Hypothalamus (tissue), 51 donors: ENCODE measurements at places on chromosomes 7 and 10.

GRCh38 chr7:12741951-12742575 is 54.6 kb downstream of the ARL4A start:
- DNase-seq, result no peak

GRCh38 chr7:47492716-47493325 is 89.1 kb downstream of the TNS3 start:
- no peak for DNase-seq

- no peak for DNase-seq
Measured at GRCh38 chr10:29181936-29182335, 106.9 kb upstream of the LYZL1 start.

- DNase-seq, result peak; percentile 49
Measured at GRCh38 chr10:124686707-124687376, 57.3 kb downstream of the FAM53B start.

- DNase-seq, result no peak
Measured at GRCh38 chr7:71285571-71286145, 153.7 kb downstream of the GALNT17 start.

- no peak for DNase-seq
Measured at GRCh38 chr7:27639851-27640250, 22.8 kb downstream of the HIBADH start.

GRCh38 chr10:5283305-5284158 is 81.2 kb upstream of the UCN3 start:
- DNase-seq, result no peak

GRCh38 chr7:3033581-3033980 is 10.1 kb downstream of the CARD11 start:
- DNase-seq, result peak; percentile 6

DNA sequence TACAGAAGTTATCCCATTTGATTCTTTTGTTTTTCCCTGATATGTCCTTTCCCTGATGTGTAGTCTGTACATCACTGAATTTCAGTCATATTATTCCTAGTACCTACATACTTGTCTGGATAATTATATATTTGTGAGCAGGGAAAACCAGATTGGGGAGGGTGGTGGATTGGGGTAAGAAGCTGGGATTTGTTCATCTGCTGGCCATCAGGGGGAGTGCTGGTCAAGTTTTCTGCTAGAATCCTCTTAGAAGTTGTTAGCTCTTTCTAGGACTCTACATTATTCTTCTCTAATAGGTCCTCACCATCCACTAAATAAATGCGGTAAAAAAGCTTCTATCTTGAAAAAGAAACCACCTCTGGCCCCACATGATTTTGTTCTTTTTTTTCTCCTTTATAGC is 232.7 kb upstream of the TAC1 start:
- peak; percentile 3 for DNase-seq

DNA sequence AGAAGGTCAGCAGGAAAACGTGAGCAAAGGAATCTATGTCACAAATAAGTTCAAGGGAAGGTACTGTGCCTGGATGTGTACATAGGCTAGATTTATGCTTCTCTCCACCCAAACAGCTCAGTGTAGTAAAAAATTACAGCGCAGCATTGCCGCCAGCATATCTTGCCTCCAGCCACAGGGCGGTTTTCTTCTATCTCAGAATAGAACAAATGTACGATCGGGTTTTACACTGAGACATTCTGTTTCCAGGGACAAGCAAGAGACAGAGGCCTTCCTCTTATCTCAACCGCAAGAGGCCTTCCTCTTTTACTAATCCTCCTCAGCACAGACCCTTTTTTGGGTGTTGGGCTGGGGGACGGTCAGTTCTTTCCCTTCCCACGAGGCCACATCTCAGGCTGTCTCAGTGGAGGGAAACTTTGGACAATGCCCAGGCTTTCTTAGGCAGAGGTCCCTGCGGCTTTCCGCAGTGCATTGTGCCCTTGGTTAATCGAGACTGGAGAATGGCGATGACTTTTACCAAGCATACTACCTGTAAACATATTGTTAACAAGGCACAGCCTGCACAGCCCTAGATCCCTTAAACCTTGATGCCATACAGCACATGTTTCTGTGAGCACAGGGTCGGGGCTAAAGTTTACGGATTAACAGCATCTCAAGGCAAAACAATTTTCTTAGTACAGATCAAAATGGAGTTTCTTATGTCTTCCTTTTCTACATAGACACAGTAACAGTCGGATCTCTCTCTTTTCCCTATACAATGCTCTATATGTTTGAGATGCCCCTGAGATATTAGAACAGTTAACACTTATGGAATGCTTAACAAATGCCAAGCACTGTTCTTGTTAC is 11.6 kb upstream of the ABHD11 start:
- no peak for DNase-seq

DNA sequence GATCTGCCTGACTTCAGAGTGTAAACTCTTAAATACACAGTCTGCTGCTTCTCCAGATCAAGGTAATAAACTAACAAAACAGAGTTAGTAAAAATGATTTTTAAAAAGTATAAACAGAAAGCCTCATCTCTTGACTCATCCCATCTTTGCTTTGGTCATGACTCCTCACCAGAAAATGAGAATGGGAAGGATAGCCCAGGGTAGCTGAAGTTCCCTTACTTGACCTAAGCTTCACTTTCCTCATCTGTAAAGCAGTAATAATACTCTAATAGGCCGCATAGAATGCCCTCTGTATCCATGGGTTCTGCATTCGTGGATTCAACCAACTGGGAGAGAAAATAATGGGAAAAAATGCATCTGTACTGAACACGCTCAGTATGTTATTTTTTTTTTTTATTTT is 11.3 kb upstream of the SLC25A28 start:
- DNase-seq, result no peak

DNA sequence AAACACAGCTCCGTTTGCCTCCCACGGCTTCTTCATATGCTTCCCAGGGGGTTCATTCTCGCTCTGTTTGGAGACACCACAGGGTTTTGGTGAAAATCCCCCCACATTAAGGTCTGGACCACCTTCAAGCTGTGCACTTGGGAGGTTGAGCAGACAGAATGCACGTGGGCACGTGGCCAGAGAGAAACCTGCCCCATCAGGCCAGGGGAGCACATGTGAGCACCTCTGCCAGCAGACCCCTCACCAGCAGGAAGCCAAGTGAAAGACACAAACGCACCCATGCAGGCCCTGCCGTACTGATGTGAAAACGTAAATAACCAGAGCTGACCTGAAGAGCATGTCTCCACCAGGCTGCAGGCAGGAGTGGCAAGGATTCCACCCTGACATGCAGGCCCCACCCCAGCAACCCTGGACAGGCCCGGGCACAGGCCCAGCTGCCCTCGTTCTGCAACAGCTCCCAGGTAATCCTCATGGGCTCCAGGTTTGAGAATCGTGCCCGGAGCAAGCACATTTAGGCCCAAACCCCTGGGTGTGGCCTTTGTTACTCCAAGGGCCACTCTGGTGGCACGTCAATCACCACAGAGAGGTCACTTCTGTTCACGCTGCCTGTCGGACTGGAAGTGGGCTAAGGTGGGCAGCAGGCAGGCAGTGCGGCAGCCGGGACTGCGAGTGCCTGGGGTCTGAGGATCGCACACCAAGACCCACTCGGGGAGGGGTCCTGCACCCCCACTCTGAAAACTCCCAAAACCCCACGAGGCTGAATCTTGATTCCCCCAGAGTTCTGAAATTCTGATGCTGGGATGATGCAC is 184.4 kb downstream of the PTPRN2 start:
- DNase-seq, result no peak

- no peak for DNase-seq
Measured at GRCh38 chr7:156539999-156540398, 100.6 kb upstream of the RNF32 start.

DNA sequence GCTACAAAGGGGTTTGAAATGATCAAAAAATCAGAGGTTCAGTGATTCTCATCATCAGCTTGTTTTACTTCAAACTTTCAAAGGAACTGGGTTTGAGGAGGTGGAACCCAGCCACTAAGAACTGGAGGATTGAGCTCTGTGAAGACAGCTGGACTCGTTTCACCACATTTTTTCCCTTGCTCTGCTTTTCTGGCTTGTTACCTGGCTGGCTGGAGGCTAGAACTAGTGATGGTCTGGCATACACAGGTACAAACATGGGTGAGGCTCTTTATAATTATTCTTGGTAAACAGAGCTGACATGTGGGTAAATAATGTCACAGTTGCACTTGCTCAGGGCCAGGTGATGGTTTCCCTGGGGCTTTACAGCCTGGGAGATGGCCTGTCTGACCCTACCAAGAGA is 352.5 kb downstream of the FGFR2 start:
- DNase-seq, result no peak

GRCh38 chr7:69208848-69209247 is 389.4 kb upstream of the AUTS2 start:
- no peak for DNase-seq

DNA sequence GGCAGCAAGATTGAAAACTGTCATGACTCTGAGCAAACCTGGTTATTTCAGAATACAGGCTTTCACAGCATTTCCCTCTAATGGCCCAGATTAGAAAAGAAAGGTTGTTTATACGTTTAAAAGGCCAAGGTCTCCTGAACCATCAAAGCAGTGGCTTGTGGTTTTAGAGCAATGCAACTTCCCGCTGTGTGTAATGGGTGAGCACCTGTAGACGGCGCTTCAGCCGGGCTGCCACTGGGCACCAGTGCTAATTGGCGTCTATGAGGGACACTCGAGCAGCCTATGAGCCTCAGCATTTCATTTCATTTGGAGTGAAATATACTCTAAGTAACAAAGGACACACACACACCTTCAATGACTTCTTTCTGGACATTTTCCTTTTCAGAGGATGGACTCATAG is 671.0 kb upstream of the FZD8 start:
- no peak for DNase-seq

- no peak for DNase-seq
Measured at GRCh38 chr7:99667179-99667578, 12.6 kb downstream of the CYP3A5 start.

GRCh38 chr10:12849319-12850181 is 152.0 kb downstream of the CCDC3 start:
- no peak for DNase-seq

- peak; percentile 6 for DNase-seq
Measured at GRCh38 chr10:67079126-67079525, 153.3 kb downstream of the LRRTM3 start.

- DNase-seq, result no peak
Measured at GRCh38 chr10:79532-80215, 30.6 kb upstream of the TUBB8 start.

DNA sequence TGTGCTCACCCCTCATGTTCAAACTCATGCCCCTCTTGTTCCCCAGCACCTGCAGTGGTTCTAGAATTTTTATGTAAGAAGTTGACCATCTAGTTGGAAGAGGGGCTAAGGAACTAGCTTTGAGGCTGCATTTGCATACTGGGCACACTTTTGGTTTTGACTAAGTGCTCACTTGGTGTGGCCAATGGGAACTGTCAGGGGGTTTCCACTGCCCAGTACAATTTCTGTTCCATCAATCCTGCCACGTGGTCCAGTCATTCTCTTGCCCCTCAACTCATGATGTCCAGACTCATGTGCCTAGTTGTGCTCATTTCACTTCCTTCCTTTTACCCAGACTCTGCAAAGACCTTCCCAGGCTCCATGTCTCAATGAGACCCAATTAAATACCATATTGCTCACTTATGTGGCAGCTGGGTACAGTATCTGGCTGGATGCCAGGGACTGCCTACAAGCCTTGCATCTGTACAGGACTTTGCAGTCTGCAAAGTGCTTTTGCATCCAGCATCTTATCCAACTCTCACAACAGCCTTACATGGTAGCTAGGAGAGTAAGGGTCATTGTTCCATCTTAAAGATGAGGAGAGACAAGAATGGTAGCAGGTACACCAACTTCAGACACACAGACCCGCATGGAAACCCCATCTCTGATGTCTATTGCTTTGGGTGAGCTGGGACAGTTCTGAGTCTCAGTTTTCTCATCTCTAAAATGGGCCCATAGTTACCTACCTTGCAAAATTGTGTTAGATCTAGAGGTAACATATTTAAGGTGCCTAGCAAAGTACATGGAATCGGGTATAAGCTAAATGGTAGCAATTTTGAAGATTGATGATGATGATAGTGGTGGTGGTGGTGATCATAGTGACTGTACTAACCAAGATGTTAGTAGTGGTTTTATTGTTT is 30.1 kb upstream of the KCNMA1 start:
- DNase-seq, result no peak

DNA sequence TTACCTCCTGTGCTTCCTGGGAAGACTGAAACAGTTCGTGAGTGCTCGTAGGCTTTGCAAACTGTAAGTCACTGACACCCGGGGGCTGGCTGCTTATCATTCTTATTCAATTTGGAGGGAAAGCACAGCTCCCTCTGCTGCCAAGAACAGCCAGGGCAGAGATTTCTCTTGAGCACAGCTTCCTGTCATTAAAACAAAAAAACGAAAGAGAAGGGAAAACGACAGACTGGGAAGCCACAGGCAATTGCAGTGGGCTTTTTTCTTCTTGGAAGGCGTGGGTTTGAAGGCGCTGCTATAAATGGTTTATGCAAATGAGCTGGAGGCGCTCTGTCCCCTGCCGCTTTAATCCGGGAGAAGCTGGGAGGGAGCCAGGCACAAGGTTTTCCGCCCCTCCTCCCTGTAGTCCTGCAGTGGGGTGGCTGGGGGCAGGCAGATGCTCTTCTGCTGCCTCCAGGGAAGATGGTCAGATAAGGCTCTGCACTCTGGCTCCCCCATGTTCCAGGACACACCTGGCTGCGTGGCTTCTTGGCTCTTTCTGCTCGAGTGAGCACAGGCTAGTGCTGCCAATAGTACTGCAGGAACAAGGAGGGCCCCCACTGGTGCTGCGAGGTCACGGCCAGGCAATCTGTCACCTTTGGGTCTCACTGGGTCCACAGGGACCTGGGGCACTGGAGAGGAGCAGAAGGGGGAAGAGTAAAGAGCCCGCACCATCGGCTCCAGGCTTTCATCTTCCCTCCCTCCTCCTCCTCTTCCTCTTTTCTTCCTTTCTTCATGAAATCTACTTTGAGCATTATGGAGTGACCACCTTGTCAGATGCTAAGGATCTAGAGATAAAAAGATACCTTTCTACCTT is 49.5 kb downstream of the NEURL1 start:
- DNase-seq, result no peak

DNA sequence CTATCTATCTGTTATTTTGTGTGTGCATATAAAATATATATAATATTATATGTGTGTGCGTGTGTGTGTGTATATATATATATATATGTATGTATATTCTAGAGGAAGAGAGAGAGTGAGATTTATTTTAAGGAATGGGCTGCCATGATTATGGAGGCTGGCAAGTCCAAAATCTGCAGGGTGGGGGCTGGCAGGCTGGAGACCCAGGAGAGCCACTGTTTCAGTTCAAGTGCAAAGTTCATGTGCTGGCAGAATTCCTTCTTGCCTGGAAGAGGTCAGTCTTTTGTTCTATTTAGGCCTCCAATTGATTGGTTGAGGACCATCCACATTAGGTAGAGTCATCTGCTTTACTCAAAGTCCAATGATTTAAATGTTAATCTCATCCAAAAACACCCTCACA is 42.3 kb upstream of the GARS1 start:
- DNase-seq, result no peak

DNA sequence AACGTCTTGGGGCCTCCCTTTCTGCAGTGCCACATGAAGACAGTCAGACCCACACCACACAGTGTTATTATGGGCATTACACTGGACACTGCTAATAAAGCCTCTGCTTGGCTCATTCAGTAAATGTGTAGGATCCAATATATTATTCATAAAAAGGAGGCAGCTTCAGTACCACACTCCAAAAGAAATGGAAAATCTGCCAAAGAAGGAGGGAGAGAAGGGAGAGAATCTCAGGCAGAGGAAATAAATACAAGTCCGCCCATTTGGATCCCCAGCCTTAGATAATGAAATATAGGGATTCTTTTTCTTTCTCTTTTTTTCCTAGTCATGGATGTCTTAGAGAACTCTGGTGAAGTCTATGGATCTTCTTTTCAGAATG is 162.2 kb downstream of the ELMO1 start:
- DNase-seq, result no peak

GRCh38 chr10:44195112-44196007 is 189.5 kb downstream of the CXCL12 start:
- no peak for DNase-seq
